Activated T-cell treated with anti-CD3 and anti-CD28 coated beads, Interleukin-2, amount 50 U/mL, for 4 hours (primary cell): ENCODE measurements at places on chromosomes 13 and 19.

GRCh38 chr13:76768384-76768783 is 117.8 kb downstream of the KCTD12 start:
- DNase-seq, result no peak

DNA sequence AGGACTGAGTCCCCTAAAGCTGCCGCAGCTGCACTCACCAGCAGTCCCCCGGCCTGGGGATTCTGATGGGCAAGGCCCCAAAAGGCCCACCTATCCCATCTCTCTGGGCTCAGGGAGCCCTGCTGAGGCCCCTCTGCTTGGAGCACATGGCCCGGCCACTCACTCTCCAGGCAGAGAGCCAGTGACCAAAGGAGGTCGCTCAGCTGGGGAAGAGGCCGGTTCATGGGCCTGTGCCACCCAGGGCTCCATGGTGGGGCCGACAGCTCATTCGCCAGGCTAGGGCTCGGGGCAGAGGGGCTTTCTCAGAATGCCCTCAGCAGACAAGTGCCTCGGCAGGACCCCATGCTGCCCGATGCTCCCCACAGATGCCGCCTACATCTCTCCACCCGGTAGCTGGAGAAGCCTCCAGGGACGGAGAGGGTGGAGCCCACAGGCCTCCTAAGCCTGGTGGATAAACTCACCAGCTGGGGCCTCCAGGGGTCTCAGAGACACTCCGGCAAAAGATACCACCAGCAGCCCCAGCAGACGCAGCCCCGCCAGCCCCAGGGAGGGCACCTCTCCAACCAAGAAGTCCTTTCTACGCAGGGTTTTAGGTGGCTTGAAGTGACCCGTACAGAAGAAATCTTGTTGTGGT is 54.4 kb downstream of the MLLT1 start:
- DNase-seq, result no peak

- no peak for DNase-seq
Measured at GRCh38 chr19:41409288-41409687, 11.7 kb downstream of the BCKDHA start.

GRCh38 chr19:49515767-49516166 is 3.3 kb downstream of the FCGRT start:
- no peak for DNase-seq

DNA sequence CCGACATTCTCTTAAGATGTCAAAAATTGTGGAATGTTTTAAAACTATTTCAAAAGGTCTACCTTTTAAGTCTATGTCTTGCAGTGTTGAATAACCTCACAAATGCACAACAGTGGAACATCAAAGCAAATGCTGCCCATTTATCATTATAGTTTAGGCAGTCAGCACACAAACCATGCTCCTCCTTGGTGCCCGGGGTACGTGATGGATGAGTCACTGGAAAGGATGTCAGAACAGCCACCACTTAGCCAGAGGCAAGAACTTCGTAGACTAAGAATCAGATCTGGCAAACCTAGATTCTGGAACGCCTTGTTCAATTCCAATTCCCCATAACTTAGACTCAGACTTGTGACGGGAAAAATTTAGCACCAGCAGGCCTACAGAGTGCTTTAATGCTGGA is 343.6 kb downstream of the FGF9 start:
- DNase-seq, result no peak

DNA sequence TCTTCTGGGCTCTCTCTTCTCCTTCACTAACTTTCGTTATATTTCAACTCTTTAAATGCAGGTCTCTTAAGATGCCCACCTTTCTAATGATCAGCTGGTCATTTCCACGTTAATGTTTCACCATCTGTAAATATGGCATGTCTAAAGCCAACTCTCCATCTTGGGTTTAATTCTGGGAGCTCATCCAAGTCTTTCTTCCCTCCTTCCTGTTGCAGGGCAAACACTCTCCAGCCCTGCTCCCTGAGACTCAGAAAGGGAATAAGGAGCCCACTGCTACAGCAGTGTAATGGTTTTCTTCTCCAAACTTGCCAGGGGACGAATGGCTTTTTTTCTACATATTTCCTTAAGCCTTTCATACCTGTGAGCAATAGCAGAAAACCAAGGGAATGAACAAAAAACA is 73.3 kb upstream of the SOX1 start:
- DNase-seq, result no peak

DNA sequence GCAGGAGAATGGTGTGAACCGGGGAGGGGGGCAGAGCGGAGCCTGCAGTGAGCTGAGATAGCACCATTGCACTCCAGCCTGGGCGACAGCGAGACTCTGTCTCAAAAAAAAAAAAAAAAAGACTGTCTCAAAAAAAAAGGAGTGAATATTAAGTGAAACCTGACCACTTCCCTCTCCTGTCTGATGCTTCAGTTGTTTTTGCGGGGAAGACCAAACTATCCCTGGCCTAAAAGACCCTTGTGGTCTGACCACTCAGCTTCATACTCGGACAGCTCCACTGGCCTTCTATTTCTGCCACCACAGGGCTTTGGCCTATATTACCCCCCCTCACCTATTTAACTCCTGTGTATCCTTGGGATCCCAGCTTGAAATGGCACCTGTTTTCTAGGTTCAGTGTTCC is 2.3 kb downstream of the CLASRP start:
- DNase-seq, result no peak

- no peak for DNase-seq
Measured at GRCh38 chr19:14516048-14516534, 2.1 kb downstream of the DNAJB1 start.

DNA sequence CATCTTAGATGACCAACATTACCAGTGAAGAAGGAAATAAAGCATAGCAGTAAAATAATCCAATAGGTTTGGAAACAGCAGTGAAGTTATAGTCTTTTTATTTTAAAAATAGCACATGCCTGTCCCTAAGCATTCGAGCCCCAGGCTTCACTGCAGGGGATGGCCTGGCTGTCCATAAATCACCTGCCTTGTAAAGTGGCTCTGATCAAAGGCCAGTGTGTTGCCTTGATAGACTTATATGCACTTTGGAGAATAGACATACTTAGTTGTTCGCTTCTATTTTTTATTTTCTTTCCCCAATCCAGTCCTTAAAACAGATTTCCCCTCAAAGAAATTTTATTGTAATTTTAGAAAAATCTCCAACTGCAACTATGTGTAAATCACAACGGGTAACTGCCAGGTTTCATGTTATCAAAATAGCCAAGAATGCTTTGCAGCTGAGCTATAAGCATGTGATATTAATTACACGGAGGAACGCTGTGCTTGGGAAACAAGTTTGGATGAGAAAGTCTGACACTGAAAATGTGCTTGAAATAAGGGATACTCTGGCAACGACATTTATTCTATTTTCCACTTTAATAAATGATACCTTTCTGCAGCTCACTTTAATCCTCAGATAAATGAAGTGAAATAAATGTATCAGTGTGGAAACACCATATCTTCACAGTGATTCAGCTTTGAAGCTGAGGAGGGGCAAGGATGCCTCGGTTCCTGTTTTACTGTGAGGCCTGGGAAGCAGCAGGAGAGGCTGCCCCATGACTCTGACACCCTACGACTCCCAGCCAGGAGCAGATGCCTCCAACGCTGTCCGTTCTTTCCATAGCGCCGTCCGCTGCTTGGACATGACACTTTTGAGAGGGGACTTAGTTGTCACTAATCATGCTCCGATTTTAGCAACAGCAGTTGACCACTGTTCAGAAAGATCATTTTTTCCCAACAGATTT is 5.5 kb upstream of the METTL21C start:
- DNase-seq, result no peak

DNA sequence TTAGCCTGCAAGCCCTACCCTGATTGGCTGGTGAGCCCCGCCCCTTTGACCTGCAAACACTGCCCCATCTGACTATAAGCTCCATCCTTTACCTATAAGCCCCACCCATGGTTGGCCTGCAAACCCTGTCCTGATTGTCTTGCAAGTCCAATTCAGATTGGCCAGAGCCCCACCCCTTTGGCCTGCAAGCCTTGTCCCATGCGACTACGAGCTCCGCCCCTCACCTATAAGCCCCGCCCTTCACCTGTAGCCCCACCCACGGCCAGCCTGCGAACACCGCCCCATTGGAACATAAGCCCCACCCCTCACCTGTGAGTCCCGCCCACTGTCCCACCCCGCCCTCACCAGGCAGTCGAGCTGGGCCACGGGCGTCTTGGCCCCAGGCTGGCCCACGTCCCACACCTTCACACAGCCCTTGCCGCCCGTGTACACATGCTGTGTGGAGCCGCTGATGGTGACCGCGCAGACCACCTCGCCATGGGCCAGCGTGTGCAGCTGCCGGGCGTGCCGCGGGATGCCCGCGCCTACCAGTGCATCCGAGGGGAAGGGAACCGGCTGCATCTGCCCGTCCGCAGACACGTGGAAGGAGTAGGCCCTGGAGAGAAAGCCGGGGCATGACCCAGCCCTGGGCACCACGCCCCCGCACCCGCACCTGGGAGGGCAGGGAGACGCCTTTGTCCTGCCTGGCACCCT is 22.9 kb downstream of the TLE2 start:
- DNase-seq, result no peak

- DNase-seq, result no peak
Measured at GRCh38 chr13:42600943-42601342, 27.0 kb downstream of the TNFSF11 start.

DNA sequence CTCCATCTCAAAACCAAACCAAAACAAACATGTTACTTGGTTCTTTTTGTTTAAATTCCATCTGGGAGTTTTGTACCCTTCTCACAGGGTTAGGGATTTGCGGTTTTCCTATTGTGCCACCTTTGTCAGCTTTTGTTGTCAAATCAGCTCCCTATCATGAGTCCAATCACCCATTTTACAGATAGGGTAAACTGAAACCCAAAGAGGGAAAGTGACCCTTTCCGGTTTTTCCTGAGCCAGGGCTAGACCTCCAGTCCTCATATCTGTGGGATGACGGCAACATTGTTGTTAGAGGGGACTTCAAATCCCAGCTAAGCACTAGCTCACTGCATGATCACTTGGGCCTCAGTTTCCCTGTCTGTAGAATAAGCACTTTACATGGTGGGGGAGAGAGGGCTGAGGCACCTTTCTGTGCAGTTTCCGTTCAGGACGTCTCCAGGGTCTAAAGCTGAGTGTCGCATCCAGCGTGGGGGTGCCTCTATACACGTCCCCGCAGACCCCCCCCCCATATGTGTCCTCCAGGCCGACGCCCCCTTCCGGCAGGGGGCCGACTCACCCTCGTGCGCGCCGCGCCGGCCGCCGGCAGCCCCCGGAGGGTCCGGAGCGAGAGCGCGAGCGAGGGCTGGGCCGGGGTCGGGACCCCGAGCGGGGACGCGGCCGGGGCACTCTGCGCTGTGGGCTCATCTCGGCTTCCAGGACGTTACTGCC is 3.9 kb downstream of the CCDC194 start:
- DNase-seq, result no peak

GRCh38 chr13:100855151-100855550 is 180.6 kb upstream of the TMTC4 start:
- no peak for DNase-seq

DNA sequence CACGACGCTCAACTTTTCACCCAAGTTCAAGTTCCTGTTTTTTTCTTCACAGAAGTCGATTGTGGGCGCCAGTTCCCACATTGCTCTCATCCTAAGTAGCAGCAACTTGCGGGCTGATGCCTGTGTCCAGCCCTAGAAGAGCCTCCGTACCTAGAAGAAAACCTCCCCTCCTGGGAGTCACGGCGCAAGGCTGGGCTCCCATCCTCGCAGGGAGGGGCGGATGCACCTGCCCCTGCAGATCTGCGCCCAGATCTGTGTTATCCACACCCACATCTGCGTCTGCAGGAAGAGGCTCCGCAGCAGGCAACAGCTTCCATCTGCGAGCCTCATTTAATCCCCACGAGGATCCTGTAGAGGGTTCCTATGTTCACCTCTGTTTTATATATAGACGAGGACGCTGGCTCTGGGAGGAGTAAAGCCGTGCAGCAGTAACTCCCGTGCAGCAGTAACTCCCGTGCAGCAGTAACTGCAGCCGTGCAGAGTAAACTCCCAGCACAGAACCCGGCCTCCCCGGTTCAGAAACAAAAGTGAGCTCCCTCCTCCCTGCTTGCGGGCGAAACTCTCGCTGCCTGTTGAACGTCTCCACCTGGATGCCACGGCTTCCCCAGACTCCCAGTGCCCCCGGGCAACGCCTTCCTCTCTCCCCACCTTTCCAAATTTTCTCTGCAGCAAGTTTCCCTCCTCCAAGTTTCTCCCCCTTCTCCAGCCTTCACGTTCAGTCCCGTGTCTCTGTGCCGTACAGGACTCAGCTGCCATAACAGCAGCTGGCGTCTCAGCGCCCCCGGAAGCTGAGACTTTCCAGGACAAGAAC is 23.5 kb upstream of the LAIR1 start:
- DNase-seq, result peak; percentile 15

- no peak for DNase-seq
Measured at GRCh38 chr19:48992581-48993174, 431 bp downstream of the GYS1 start.

DNA sequence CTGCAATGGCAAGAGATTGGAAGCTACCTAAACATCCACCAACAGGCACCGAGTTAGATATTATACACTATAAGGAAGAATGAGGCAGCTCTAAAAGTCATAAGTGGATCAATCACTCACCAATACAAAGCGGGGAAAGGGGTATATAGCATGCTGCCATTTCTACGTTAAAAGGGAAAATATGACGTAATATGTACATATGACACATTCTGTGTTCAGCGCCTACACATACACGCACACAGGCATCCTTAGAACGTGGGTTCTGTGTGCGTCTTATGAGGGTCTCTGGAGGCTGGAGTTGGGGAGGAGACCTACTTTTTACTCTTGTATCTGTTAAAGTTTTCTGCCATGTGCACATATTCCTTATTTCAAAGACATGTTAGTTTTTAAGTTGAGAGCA is 5.9 kb downstream of the IL17D start:
- DNase-seq, result no peak

DNA sequence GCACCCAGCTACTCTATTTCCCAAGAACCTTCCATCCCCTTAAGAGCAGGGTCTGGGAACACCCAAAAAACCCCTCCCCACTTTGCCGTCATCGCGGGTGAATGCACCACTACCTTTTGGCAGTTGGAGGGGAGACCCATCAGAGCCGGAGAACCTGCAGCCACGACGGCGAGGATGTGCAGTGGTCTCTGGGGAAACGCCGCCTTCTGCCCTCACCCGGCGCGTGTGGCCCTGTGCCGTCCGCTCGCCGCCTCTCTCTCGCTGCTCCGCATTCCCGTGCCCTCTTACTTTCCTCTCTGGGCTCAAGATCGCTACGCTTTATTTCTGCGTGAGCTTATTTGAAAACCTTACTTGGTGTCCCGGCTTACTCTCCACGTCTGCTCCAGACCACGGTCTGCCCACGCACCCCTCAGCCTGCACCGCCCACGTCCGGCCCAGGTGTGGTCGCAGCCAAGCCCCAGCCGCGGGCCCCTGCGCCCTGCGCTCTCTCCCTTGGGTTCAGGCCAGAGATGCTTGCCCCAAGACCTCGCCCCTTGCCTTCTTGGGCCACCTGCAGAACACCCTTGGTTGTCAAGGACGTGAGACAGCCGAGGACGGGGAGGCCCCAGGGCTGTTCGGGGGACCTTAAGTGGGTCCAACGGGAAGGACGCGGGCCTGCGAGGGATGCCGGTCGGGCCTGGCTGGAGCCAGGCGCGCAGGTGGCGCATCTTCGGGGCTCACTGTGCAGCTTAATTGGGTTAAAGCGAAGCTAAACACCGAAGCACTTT is 2.0 kb upstream of the MAB21L1 start:
- DNase-seq, result no peak
